ENCODE measurements at places on chromosomes 7 and 10. TPM values are rescaled to one million over a fixed set of nuclear protein-coding genes. Genes with fewer than 3 reads are reported as not detected.

GRCh38 chr10:128035557-128035973 lies 90.7 kb downstream of the MKI67 start:
- no peak for DNase-seq

DNA sequence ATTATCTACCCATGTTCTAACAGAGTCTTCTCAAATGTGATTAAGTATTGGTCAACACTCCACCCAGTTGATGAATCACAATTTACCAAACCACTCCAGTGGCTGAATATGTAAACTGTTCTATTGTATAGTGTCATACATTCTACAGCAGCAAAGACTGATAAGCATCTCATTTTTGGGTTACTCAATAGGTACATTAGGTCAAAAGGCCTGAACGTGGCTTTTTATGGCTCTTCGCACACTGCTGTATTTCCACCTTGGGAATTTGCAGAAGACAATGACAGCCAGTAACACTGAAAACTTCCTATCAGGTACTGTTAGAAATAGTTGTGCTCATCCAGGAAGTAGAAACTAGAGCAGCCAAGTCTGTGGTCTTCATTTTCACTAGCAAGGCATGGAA lies 166.9 kb downstream of the GLI3 start:
- no peak for DNase-seq

DNA sequence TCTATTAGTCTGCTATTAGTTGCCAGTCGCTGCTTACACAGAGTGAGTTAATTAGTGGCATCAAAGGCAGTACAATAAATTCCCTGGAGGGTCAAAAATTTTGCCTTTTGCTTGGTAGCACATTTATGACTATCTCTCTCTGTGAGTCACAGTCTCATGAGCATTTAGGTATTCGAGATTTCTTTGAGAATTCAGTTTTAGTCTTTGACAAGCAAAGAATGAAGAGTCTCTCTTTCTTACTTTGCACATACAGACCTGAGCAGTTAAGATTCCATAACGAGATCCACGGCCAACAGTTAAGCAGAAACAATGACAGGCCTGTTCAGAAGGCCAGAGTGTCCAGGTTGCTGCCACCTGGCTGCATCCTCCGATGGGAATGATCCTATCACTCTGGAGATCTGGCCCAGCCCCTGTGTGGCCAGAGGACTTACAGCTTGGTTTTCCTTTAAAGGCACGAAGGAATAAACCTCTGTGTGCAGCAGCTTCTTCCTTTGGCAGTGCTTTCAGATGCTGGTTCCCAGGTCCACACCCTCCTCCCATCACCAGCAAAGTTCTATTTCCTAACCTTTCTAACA lies 80.6 kb downstream of the GLI3 start:
- DNase-seq, result no peak

CALHM1 gene
- total RNA-seq, result not detected
